ENCODE measurements at places on chromosomes 3 and 15.

DNA sequence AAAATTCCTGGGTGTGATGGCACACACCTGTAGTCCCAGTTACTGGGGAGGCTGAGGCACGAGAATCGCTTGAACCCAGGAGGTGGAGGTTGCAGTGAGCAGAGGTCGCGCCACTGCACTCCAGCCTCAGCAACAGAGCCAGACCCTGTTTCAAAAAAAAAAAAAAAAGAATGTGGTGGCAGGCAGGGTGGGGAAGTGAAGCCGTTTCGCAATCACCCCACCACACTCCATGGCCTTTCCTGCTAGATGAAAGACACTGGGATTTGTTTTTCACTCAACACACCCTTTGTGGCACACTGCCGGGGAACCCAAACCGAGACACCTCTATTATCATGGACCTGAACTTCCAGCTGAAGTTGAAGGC lies 172.4 kb upstream of the IQSEC1 start:
- DNase-seq: no peak

GRCh38 chr3:187593451-187593850 lies 76.7 kb downstream of the SST start:
- DNase-seq: no peak

DNA sequence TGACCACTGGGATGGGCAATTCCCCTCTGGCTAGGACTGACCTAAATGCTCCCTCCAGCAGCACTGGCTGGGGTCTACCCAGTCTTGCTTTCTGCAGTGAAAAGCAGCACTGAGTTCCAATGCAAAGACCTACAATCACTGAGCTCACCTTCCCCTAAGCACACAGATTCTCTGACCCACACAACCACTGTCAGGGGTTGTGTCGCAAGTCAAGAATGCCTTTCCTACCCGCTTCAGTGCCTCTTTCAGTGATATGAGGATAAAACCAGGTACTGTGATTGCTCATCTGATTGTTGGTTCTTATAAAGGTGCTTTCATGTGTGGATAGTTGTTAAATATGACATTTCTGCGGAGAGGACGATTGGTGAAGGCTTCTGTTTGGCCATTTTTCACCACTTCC lies 345.6 kb downstream of the GAP43 start:
- DNase-seq: no peak

DNA sequence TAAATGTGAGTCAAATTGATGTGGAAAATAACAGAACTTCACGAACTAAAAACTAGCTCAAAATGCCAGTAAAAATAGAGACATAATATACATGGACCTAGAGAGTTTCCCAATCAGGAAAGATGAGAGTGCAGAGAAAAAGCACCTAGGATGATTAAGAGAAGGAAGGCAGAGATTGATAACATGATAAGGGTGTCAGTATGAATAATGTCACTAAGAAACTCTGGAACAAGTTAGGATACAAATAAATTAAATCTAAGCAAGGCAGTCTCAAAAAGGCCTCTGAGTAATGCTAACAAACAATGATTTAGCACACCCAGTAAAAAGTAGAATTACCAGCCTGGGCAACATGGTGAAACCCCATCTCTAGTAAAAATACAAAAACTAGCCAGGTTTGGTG lies 304.7 kb upstream of the DPPA4 start:
- no peak for DNase-seq

DNA sequence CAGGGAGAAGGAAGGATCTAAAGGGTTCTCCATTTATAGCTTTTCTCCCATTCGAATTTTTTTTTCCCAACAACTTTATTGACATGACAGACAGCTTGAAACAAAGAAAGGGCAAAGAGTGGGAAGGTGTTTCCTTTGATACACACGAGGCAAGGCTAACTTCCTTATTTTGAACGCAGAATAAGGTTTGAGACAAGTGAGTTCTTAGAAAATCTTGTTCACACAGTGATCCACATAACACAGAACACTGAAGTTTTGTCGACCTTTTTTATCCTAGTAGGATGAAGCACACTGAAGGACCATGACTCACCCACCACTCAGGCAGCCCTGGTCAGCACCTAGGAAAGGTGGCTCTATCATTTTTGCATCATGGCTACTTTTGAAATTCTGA lies 425.8 kb upstream of the MDFIC2 start:
- DNase-seq: no peak

- no peak for DNase-seq
Observed at GRCh38 chr3:51340013-51340829, 44.9 kb upstream of the MANF start.
